GM12891 (cell line): ENCODE measurements at places on chromosomes 16 and 17.

DNA sequence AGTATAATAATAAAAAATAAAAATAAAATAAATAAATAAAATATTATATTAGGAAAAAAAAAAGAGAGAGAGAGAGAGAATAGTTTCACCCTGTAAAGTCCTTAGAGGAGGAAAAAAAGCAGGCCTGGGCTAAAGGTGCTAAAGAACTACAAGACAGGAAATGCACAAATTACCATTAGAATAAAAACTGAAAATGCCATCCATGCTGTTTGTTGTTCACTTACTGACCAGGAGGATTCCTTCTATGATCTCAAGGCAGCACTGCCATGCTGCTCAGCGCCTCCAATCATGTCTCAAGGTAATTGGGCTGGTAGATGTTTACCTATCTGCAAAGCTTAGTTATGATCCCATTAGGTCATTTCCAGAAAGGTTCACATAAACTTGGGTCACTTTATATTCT, 201.2 kb downstream of the GRIN2A start:
- DNase-seq = no peak

GRCh38 chr17:79939755-79940458, 95.8 kb downstream of the TBC1D16 start:
- DNase-seq = no peak

- no peak for DNase-seq
Observed at GRCh38 chr17:46773221-46773605, 45.3 kb downstream of the WNT3 start.

DNA sequence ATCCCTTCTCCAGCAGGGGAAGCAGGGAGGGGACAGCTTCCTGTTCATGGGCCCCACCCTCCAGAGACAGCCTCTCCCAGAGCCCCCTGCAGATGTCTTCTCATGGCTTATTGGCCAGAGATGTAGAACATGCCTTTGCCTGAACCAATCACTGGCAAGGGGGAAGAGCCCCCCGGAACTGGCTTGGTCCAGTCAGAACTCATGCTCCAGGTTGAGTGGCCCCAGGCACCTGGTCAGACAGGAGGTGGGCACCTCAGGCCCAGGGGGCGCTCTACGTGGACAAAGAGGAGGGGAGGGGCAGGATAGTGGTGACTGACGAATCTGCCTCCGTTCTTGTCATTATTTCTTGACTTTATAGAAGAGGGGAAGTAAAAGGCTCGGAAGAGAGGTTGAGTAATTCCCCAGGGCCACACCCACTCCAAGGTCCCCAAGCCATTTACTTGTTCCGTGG, 23.6 kb downstream of the RAB11FIP4 start:
- no peak for DNase-seq

DNA sequence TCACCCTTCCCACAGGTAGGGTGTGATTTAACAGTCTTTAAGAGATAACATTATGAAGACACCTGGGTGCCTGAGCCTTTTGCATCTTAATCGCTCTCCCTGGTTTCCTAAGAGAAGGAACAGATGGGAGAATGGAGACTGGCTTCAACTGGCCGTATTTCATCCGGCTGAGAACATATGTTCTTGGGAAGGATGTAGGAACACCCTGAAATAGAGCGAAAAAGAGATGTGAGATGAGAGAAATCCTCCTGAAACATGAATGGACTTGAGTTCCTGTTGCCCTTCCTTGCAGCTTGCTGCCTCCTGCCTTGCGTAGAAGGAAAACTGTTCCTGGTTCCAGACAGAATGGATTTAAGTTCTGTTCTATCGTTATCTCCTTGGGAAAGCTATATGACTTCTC, 385.4 kb upstream of the RBFOX1 start:
- no peak for DNase-seq

GRCh38 chr16:84483882-84484565, 20.4 kb downstream of the MEAK7 start:
- DNase-seq = no peak

GRCh38 chr17:82388922-82389283, 17.3 kb downstream of the UTS2R start:
- DNase-seq = no peak

DNA sequence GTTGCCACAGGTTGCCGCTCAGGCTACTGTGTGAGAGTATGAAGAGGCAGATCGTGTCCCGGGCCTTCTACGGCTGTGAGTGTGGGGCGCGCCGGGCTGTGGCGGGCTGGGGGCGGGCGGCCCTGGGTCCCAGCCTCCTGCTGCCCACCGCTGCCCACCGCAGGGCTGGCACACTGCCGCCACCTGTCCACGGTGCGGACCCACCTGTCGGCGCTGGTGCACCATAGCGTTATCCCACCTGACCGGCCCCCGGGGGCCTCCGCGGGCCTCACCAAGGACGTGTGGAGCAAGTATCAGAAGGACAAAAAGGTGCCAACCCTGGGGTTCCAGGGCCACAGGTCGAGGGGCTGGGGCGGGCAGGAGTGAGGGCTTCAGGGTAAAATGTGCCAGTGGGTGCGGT, 28.7 kb downstream of the MNT start:
- no peak for DNase-seq

DNA sequence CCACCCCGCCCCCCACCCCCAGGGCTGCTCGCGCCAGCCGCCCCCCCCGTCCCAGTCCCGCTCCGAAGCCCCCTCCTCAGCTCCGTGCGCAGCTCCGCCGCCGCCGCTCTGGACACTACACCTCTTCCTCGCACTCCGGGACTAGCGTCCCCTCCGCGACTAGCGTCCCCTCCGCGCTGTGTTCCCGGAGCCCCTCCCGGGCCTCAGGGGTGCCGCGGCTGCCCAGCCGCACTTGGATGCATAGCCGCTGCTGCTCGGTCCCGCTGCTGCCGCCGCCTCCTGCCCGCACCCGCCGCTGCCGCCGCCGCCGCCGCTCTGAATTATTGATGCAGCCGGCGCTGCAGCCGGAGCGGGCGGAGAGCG, at the start of gene CBLN1:
Gene CBLN1 (minus strand): TSS at position 359 of the 363 bp plus-strand sequence. CDS start 373 bp downstream, outside the sequence.
- DNase-seq = no peak

GRCh38 chr16:79769270-79769927, 168.9 kb upstream of the MAF start:
- no peak for DNase-seq

- DNase-seq = no peak
Observed at GRCh38 chr17:68955181-68955841, at the start of gene ABCA8. ABCA8 (minus strand) TSS chr17:68955392; CDS start chr17:68942034, 13,358 bp downstream.

- DNase-seq = no peak
Observed at GRCh38 chr17:27442702-27443101, 13.5 kb upstream of the KSR1 start.

DNA sequence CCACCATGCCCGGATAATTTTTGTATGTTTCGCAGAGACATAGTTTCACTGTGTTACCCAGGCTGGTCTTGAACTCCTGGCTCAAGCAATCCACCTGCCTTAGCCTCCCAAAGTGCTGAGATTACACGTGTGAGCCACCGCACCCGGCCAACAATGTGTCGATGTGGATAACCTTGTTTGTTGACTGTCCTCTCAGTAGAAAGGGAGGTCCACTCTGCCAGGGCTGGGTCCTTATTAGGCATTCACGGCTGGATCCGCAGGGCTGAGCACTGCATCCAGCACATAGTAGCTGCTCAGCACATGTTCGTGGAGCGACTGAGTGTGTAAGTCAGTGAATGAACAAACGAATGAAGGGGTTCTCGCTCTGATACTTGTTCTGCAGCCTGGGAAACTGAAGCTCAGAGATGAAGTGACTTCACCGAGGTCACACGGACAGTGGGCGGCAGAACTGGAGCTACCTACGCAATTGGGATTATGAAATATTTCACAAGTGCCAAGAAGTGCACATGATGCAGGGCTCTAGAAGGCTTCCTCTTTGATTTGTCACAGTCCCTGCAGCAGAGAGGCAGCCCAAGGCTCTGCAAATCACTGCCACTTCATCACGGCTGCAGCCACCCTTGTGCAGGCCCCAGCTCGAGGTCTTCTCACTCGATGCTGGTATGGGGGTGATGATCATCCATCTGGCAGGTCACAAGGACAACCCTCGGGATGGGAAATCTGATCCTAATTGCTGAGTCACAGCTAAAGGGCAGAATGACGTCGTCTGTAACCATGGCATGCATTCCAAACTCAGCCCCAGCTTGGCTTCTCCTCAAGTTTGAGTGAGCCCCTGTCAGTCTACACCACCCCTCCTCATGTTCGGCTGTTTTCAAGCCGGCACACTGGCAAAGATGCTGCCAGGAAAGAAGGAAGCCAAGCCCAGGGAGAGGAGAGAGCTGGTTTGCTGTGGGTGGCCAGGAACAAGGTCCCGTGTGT, 28.0 kb upstream of the SNN start:
- no peak for DNase-seq

GRCh38 chr17:72502371-72503341, 381.8 kb downstream of the SOX9 start:
- DNase-seq = no peak

DNA sequence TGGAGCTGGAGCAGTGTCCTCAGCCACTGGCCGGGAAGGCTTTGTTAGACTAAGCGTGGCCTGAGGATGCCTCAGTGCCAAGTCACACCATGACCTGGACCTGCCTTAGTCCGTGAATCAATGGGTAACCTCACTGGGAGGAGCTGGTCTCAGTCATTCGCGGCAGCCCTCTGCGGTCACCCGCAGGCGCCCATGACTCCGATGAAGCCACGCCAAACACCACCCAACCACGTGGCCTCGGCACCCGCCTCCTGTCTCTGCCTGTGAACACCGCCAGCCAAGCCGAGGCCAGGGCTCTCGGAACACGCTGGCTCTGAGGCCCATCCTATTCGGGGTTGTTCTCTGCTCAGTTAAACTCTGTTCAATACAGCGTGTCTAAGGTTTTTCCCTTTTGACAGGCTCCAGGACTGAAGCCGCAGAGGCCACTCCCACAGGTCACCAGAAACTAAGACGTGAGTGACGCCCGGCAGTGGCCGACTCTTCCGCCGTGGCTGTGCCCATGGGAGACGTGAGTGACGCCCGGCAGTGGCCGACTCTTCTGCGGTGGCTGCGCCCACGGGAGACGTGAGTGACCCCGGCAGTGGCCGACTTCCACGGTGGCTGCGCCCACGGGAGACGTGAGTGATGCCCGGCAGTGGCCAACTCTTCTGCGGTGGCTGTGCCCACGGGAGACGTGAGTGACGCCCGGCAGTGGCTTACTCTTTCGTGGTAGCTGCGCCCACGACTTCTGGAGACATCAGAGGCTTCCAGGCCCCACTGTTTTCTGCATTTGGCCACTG, 16.8 kb upstream of the PABPN1L start:
- DNase-seq = no peak

DNA sequence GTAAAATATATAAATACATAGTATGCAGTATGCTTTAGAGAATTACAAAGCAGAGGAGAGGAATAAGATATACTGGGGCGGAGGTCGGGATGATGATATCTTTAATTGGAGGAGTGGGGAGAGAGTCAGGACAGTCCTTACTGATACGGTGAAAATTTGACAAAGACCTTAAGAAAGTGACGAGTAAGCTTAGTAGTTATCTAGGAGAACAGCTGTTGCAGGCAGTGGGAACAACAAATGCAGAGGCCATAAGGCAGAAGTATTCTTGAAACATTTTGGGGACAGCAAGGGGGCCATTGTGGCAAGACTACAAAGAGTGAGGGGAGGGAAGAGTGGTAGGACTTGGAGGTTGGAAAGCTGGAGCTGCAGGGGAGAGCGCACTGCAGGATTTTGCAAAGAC, 22.3 kb upstream of the CDC6 start:
- DNase-seq = no peak

DNA sequence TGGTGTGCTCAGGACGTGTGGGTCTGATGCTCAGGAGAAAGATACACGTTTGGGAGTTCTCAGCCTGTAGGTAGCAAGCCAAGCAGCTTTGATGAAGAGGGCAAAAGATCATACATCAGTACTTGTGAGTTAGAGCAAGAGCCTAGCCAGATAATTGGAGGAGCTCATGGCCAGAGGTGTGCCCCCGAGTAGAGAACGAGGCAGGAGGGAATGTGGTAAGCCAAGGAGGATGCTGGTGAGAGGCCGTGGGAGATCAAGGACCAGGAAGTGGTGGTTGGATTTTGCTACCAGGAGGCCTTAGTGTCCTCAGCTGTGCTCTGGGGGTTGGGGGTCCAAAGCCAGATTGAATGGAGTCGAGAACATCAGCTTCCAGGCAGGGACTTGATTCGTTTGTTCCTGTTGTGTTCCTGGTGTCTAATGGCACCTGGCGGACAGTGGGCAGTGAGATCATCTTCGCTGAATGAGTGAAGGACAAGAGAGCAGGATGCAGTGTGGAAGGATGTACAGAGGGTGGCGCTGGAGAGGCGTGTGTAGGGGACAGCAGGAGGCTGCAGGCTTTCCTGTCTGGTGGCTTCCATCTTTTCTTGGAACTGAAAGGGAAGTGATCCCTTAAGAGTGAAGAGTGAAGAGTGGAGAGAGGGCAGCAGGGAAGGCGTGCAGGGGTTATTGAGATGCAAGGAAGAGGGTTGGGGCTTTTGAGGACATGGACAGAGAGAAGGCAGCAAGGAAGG, 11.6 kb downstream of the FBXL19 start:
- no peak for DNase-seq

- DNase-seq = no peak
Observed at GRCh38 chr17:71528210-71528609, 592.6 kb upstream of the SOX9 start.

DNA sequence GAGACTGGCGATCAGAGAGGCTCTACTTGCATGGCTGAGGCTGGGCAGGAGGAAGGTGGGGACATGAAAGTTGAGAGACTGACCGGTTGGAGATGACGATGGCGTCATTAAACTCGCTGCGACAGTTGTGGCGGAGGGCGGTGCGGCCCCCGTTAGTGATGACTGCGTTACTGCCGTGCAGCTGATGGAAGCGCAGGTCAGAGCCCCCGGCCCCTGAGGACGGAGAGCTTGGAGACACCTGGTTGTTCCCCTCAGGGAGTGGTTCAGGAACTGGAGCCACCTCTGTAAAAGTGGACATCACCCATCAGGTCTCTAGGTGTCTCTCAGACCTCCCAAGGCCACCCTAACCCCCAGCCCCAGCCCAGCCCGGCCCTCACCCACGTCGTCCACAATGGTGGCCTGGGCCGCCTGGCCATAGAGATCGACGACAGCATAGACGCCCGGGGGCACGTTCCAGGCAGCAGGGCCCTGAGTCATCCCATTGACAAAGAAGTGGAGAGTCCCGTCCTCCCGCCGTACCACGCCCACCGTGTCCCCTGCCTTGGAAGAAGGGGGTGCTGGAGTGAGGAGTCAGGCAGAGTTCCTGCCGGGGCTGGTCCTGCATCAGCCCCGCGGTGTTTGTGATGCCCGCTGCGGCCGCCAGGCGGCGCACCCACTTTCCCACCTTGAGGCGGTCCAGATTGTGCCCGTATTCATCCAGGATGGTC, 5.3 kb downstream of the NEURL4 start:
- DNase-seq = peak; percentile 86
